ENCODE measurements at places on chromosomes 16 and 17. TPM values are rescaled to one million over a fixed set of nuclear protein-coding genes. Genes with fewer than 3 reads are reported as not detected.

DNA sequence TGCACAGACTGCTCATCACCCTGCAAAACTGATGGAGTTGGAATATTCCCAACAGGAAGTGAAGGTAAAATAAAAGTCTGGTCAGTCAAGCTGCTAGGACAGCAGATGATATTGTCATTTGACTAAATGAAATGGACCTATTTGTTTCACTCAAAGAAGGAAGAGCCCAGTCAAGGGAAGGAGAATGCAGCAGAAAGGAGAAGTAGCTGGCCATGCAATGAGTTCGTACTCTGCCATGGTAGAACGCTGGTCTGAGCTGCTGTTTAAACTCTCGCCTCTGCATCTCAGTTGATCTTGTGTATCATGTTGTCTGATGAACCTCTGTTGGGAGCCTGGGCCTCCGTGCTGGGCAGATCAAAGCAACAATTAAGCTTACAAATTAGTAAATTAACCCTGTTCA is 15.6 kb upstream of the YPEL2 start:
- DNase-seq = no peak

- no peak for DNase-seq
These were observed 4.9 kb downstream of the RARA start for GRCh38 chr17:40313668-40314583.

- DNase-seq = no peak
These were observed 37.0 kb downstream of the GAS7 start for GRCh38 chr17:10161386-10161785.

- DNase-seq = no peak
These were observed 7.0 kb downstream of the KATNB1 start for GRCh38 chr16:57742543-57742942.

- peak; percentile 71 for DNase-seq
These were observed 242.3 kb upstream of the TBX2 start for GRCh38 chr17:61157246-61157886.

GRCh38 chr17:6521586-6521985 is 34.8 kb downstream of the PITPNM3 start:
- no peak for DNase-seq

- no peak for DNase-seq
These were observed 158.1 kb downstream of the CHD9 start for GRCh38 chr16:53212893-53213223.

DNA sequence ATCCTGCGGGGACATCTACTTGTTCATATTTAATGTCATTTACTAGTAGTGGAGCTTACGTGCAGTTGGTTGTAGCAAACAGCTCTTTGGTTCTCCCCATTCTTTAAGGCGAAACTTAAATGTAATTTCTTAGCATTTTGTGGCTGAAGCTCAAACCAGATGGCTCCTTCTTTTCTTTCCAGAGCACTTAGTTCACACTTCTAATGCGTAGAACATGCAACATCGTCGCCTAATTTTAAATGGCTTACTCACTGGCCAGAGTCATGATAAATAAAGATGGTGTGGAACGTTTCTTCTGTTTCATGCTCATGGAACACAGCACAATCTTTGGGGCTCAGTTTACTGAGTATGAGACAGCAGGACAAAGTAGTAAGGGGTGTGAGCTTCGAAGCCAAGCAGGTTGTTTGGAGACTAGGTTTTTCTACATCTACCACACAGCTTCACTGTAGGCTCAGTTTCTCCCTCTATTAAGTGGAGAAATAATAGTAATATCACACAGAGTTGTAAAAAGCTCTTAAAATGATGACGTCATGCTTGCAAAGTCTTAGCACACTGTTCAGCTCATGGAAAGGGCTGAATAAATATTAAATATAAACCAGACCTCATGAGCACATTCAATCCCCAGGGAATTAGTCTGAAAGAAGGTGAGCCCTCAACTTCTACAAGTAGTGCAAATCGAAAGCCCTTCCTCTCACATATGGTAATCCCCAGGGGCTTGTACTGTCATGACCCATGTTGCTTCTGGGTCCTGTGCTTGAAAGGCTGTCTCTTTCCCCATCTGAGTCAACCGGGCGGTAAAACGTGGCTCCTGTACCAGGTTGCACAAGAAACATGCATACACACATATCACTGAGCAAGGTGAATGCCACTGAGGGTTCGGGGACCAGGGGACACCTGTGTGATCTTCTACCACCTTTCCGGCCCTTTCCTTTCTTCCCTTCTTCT is 384.3 kb downstream of the CDH13 start:
- no peak for DNase-seq

DNA sequence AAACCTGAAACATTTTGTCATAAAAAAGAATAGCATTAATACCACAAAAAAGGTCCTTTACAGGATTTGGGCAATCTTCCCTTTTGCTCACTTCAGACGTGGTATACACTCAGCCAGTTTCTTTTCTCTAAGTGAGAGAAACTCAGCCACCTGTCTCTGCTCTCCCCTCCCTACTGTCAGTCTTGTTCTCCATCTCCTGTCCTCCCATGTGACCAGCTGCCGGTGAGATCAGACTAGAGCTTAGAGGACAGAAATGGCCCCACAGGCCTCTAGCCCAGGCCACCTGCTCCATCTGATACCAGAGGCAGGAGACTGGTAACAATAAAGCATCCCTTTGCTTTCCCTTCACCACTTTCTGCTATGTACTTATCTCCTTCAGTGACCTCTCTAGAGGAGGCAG is 34.9 kb downstream of the CMC2 start:
- DNase-seq = no peak

GRCh38 chr17:521183-521525 is 168.5 kb upstream of the RPH3AL start:
- peak; percentile 18 for DNase-seq

DNA sequence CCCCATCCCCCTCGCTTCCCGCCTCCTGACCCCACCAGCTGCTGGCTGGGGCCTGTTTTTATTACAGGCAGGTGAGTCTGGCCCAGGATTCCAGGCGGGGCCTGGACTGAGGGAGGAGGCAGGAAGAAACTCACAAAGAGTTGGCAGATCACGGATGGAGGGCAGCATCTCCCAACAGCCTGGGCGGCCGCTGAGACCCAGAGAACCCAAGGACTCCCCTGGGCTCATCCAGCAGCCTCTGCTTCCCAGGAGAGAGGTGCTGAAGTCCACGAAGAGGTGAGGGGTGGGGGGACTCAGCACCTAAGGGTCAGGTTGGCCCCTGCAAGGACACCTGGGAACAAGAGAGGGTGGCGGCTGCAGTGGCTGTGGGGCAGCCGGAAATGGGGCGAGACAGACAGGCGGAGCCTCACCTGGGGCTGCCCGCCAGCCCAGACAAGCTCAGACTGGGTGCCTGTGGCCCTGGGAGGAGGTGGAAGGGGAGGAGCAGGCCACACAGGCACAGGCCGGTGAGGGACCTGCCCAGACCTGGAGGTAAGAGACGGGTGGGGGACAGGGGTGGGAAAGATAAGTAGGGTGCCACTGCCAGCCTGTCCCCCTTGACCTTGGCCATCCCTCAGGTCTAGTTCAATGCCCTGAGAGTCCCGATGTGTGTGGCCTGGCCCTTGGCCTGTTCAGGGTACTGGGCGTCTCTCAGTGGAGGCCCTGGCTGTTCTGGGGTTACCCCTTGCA is 8.7 kb upstream of the ADGRG1 start:
- DNase-seq = no peak

DNA sequence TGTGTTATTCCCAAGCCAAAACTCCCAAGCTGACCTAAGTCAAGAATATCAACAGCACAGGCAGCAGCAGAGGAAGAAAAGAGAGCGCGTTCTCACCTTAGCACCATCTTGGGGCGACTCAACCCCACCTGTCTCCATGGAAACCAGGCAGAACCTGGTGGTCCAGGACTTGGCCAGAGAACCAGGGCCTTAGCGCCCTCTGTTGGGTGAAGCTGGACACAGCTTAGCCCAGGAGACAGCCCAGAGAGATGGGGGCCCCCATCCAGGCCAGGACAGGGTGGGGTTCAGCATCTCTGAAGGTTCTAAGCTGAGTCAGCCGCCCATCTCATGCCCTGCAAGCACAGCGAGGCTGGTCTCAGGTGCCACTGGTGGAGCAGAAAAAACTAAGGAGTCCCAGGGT is 60.1 kb upstream of the TMEM132E start:
- DNase-seq = no peak

- no peak for DNase-seq
These were observed 47.8 kb downstream of the ANKFY1 start for GRCh38 chr17:4215882-4216570.

DNA sequence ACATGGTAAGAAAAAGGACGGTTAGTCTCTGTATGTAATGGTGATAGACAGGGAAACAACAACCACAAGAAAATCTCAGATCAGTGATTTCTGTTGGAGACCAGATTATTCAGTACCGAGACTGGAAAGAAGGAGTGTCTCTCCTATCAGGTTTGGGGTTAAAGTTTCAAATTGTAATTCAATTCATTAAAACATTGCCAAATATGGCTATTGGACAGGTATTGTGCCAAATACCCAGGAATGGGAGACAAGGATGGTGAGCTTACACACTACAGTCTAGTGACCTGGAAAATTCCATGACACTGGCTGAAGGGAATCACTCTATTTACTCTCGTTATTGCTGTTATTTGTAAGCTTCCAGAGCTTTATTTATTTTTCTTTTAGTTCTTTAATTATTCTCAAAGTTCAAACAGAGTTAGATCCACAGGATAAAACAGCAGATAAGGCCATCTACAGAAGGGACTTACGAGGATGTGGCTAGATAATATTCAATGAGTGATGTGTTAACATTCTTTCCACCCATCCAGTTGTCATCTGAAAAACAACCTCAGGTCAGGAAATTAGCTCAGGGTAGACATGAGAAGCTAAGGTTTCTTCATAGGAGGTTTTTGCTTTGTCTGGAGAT is 25.1 kb upstream of the MMD start:
- no peak for DNase-seq

- DNase-seq = peak; percentile 75
These were observed 74.3 kb downstream of the SSH2 start for GRCh38 chr17:29855686-29856085.

DNA sequence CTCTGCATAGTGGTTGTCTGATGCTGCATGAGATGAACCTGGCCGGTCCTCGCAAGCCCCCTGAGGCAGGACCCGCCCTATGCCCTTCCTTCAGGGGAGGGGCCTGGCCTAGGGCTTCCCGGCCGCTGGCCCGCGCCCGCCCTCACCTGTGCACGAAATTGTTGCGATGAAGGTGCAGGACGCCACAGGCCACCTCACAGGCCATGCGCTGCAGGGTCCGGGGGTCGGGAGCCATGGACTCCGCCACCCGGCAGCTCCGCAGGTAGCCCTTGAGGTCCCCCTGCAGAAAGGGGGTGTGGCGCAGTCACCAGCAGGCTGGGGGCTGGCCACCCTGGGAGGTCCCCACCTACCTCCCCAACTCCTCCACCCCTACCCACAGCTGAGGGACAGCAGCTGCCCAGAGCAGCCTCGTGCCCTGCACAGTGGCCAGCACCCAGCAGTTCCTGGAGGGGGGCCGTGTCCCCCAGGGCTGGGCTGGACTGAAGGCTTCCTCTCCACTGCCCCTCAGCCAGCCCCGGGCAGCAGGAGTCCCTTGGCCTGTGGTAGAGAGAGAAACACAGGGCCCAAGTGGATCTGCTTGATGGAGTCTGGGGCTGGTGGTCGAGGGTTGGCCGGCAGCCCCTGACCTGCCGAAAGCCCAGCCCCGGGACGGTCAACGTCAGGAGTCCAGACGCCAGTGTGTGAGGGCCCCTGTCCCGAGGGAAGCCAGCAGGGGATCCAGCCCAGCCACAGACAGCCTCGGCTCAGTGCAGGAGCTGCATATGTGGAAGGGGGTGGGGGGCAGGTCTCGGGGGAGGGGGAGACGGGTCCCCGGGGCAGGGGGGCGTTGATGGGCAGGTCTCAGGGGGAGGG is 38.8 kb upstream of the PVALEF start:
- DNase-seq = no peak

DNA sequence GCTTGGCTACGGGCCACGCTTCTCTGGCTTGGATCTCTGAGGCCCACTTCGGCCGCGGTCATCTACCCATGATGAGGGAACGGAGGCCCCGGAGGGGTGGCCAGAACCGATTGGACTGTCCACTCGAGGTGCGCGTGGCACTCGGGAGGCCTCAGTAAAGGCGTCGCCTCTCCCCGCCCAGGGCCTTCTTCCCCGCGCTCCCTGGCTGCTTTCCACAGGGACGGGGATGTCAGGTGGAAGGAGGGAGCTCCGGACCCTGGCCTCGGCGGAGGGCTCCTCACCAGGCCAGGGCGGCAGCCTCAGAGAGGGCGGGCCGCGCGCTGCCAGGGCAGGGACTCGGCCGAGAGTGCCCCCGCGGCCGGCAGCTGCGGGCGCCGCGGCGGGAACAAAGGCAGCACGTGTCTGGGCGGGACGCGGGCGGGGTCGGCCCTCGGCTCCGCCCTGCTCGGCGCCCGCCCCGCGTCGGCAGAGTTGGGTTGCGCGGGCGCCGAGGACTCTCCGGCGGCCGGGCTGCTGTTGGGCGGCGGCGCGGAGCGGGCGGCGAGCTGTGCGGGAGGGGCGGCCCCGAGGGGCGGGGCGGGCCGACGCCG is 587 bp upstream of the CDK5R1 start:
- peak; percentile 61 for DNase-seq

- no peak for DNase-seq
These were observed 274.9 kb upstream of the CCL2 start for GRCh38 chr17:33980193-33980592.

DNA sequence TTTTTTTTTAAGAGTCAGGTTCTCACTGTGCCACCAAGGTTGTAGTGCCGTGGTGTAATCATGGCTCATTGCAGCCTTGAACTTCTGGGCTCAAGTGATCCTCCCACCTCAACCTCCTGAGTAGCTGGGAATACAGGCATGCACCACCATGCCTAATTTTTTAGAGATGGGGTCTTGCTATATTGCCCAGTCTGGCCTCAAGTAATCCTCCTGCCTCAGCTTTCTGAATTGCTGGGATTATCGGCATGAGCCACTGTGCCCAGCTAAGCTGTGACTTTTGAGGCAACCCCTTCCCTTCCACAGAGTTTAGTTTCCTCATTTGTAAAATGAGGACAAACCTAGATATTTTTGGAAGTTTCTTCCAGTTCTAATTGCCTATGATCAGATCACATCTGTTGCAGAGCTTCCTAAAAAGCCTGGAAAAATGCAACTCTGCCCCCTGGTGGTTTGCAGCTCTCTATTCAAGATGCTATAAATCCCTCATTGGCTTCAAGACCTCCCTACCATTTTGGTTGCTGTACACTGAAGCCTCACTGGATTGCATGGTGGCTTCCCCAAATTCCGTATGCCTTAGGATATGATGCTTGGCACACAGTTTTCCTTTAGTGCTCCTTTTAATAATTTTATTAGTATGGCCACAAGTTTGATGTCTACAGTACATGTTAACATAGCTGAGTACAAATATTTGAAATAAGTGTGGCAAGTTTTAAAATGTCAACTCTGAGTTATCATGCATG is 19.3 kb downstream of the GDE1 start:
- DNase-seq = peak; percentile 73

EME1 gene
- polyA plus RNA-seq = 10.1 TPM

PMFBP1 gene
- polyA plus RNA-seq = not detected

ZFP3 gene
- 0.75 TPM for polyA plus RNA-seq

PRAC2 gene
- polyA plus RNA-seq = not detected

TNFRSF12A gene
- 304 TPM for polyA plus RNA-seq

TBC1D28 gene
- polyA plus RNA-seq = not detected

Measured in IMR-90 (cell line).